ENCODE measurements at places on chromosomes 2 and 18. TPM values are rescaled to one million over a fixed set of nuclear protein-coding genes. Genes with fewer than 3 reads are reported as not detected.

Gene HSPD1
- total RNA-seq, result 396 TPM

DNA sequence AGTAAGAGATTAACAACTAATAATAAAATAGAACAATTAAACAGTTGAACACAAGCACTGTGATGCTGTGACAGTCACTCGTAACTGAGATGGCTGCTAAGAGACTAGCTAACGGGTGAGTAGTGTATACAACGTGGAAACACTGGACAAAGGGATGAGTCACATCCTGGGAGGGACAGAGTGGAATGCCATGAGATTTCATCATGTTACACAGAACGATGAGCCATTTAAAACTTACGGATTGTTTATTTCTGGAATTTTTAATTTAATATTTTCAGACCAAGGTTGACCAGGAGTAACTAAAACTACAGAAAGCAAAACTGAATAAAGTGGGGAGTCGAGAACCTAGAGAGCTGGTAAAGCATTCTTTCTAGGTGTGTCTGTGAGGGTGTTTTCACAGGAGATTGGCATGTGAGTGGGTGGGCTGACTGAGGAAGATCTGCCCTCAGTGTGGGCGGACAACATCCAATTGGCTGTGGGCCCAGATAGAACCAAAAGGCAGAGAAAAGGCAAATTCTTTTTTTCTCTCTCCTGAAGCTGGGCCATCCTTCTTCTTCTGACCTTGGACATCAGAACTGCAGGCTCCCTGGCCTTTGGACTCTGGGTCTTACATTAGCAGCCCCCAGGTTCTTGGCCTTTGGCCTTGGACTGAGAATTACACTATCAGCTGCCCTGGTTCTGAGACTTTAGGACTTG, 14.6 kb downstream of the TMSB10 start:
- DNase-seq, result no peak

Gene SCYGR4
- not detected for total RNA-seq

DNA sequence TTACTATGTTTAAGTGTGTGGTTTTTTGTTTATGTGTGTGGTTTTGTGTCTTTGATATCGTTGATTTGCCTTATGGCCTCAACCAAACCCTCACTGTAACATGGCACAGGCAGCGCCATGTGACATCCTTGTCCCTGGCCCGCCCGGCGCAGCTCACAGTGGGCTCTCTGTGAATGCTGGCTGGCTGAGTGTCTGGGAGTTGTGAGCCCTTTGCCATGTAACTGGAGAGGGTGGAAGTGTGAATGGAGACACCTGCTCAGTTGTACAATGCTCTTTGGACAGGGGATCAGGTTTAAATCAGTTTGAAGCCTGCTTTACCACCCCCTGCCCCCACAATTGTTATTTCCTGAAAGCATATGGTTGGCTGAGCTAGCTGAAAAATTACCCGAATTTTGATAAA, 41.8 kb downstream of the TCF7L1 start:
- no peak for DNase-seq

Gene STON1
- 75.5 TPM for total RNA-seq

Gene ANKRD30B
- not detected for total RNA-seq

Gene BAZ2B
- 81.3 TPM for total RNA-seq

GRCh38 chr2:213545964-213546475, 261.8 kb downstream of the SPAG16 start:
- DNase-seq, result no peak

- DNase-seq, result no peak
Measured at GRCh38 chr2:217379807-217380206, 519.9 kb upstream of the TNP1 start.

DNA sequence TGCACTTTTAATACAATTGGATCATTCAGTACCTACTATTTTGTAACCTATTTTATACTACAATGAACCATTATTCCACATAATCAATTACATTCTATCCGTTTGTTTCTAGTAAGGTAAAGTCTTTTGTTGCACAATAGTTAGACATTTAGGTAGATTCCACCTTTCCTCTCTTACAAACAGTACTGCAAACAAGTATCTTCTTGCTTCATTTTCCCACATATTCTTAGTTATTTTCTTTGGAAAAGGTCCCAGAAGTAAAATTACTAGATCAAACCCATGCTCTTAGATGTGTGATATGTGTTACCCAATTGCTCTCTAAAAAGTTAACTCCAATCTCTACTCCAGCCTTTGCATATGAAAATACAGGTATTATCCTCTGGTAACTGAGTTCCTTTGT, 49.6 kb downstream of the SPIRE1 start:
- no peak for DNase-seq
